Stimulated activated CD4-positive, alpha-beta T cell treated with anti-CD3 and anti-CD28 coated beads, TNF-alpha, amount 100 ng/mL, for 1 hour (primary cell): ENCODE measurements at places on chromosomes 7 and 10.

DNA sequence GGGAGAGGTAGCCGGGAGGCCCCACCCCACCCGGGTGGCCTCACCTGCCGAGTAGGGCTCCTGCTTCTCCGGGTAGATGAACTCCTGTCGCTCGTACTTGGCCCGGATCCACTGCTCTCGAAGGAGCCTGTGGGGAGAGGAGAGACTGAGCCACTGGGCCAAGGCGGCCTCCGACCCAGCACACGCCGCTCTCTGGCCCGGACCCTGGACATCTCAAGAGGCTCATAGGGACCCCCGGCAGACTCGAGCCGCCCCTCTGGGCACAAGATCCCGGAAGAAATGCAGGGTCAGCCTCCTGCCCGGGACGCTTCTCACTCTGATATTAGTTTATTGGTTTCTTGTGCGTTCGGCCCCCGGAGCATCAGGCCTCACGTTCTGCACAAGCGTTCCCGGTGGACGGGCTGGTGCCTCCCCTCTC lies 34.5 kb downstream of the ADAP1 start:
- DNase-seq = no peak

- DNase-seq = no peak
Observed at GRCh38 chr7:154577141-154577873, 425.6 kb downstream of the PAXIP1 start.

GRCh38 chr7:37054624-37055241 lies 330.4 kb upstream of the AOAH start:
- DNase-seq = no peak

- no peak for DNase-seq
Observed at GRCh38 chr7:75640201-75640600, 98.5 kb downstream of the HIP1 start.

- no peak for DNase-seq
Observed at GRCh38 chr7:105621617-105622016, 40.3 kb upstream of the EFCAB10 start.

GRCh38 chr10:128043259-128044045 lies 82.8 kb downstream of the MKI67 start:
- DNase-seq = no peak

GRCh38 chr7:40219917-40220316 lies 85.1 kb downstream of the SUGCT start:
- DNase-seq = no peak

GRCh38 chr7:123303926-123304325 lies 104.2 kb upstream of the SLC13A1 start:
- DNase-seq = no peak

DNA sequence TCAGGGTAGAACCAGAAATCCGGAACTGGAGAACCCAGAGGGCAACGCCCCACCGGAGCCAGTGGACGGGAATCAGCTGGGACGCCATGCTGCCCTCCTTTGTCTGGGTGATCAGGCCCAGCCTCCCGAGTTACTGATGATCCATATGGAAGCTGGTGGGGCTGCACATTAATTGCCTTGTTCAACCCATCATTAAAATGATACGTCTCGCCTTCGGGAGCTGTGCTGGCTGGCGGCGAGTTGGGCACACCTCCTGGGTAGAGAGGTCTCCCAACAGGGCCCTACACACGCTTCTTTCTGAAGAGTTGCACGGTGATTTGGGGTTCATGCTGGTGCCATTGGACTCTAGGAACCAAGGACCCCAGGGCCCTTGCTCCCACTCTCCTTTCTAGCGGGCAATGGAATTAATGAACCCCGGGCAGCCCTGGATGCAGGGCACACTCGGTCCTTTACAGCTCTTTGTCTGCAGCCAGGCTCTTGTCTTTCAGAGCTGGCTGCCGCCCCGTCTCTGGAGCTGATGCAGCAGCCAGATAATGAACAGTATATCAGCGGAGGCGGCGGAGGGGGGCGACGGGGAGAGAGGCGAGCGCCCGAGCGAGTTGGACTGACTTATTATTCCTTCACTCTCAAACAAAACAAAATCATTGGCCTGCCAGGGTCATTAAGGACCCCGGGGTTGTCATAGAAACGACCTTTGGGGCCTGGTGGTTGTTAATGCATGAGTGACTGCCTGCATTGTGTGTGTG lies 412.2 kb upstream of the ZMIZ1 start:
- no peak for DNase-seq

DNA sequence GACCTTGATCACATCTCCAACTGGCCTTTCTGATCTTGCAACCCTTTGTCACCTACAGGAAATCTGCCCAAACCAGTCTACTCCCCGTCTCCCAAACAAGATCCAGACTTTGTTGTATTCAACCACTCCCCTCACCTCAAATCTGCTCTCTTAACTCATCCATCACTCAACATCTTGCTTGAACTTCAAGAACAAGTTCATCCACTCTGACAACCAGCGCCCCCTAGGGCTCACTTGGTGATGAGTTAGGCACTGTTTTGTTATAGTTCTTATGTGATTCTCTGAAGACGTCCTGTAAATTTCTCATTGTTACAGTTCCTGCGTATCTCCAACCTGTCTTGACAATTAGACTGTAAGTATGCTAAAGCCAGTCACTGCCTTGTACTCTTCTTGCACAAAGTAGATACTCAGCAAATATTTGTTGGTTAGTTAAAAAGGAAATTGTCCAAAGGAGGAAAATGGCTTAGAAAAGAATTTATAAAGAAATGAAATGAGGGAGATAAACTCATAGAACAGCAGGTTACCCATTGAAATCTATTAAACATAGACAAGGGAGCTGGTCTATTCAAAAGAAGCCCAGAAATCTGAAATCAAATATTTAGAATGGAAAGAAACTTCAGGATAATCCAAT lies 5.3 kb downstream of the FRMD4A start:
- no peak for DNase-seq

DNA sequence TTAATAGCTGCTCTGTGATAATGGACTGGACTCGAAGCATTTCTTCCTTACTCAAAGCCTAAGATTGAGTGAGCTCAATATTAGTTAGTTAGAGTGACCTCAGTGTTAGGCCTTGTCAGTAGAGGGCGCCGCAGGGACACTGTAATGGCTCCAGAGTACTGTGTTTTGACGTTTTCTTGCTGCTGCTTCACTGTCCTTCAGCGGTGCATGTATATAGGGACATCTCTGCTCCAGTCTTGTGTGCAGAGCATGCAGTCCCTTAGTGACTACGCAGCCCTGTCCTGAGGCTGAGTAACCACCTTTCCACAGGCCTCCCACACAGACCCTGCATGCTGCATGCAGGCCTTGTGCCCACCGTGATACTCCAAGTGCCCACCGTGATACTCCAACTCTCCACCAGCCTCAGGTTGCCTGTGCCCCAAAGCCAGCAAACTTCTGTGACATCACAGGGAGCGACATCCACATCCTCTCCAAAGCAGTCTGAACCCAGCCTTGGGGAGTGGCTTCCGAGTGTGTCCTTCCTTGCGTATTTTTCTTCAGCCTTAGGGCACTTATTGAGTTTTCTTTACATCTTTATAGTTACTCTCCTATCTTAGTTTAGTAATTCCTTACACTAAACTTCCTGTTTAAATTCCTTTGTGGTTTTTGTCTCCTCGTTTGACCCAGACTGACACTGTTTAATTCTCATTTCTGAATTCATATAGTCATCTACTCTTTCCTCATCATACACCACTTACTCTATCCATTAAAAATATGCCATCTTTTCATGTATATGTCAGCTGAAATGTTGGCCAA lies 118.2 kb downstream of the JAZF1 start:
- DNase-seq = peak; percentile 30

DNA sequence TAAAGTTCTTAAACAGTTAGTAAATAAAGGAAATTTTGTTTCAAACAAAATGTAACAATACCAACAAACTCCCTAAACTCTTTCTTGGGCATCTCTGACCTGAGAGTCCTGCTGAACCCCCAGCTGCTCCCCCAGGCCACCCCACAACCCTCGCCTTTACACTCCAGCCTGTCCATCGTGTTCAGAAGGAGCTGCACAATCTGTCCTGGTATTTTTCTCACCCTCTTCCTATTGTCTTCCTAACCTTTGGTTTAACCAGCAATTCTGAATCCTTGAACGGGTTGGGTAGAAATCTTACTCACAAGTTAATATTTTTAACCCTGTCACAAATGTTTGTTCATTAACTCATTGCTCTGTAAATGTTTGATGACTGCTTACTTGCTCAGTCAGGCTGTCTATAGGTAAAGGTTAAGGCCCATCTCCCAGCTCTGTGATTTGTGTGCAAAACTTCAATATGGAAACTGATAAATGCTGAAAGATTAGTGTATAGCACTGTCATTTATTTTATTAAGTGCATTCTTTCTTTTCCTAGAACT lies 16.8 kb downstream of the SFRP4 start:
- no peak for DNase-seq

DNA sequence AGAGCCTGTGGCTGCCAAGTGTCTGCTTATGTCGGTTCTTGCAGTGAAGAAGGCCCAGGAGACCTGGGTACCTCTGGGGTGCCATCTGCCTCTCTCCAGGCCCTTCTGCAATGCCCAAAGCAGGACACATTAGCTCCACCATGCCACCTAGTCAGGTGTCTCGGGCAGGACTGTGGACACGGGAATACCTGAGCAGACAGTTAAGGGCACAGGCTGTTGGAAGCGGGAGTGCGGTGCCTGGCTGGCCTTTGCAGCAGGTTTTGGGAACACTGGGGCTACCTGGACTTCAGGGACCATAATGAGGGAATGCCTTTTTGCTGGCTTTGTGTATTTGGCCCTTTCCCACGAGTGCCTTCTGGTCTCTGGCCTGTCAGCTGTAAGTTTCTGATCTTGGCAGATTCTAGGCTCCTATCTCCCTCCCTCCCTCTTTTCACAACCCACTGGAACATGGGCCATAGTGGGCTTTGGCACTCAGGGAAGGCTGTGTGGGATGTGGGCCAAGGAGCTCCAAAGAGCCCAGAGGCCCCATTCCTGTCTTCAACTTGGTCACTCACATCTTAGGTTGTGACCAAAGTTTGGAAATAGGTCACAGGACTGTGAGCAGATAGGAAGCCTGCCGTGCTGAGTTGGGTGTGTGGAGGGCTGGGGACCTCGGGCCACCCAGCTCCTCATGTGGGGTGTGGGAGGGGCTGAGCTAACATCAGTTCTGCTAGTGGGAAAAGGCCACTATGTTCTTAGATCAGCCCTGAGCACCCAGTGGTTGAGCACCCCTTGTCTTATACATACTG lies 41.5 kb upstream of the CXCL12 start:
- no peak for DNase-seq

DNA sequence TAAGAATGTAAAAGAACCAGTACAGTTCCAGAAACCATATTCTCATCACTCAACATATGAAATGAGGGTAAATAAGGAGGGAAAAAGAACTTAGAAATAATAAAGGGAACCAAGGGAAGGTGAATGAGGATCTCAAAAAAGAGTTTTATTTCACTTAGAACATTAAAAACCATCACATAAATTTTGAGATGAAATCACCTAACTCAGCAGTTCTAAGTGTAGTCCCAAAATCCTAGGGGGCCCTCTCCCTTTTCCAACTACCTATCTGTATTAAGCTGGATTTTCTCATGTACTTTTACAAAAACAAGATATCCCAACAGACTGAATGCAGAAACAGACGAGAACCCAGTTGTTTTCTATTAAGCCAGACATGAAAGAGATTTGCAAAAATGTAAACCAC lies 3.2 kb downstream of the ZCWPW1 start:
- DNase-seq = no peak

- DNase-seq = no peak
Observed at GRCh38 chr7:155237297-155237696, 60.4 kb upstream of the INSIG1 start.

DNA sequence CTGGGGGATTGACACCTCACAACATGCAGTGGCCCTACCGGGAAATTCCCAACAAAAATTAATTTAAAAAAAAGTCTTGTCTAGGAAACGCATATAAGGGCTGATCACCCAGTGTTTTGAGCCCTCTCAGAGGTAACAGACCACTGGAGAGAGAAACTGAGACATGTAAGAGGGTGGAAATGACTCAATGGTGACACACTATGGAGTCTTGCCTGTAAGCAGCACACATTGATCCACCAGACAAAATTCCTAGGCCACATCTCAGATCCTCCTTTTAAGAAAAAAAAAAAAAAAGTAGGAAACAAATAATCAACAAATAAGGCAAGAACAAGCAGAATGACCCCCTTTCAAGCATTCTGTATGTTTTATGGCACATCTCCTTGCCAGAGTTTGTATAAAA lies 296.2 kb downstream of the MAGI2 start:
- no peak for DNase-seq

DNA sequence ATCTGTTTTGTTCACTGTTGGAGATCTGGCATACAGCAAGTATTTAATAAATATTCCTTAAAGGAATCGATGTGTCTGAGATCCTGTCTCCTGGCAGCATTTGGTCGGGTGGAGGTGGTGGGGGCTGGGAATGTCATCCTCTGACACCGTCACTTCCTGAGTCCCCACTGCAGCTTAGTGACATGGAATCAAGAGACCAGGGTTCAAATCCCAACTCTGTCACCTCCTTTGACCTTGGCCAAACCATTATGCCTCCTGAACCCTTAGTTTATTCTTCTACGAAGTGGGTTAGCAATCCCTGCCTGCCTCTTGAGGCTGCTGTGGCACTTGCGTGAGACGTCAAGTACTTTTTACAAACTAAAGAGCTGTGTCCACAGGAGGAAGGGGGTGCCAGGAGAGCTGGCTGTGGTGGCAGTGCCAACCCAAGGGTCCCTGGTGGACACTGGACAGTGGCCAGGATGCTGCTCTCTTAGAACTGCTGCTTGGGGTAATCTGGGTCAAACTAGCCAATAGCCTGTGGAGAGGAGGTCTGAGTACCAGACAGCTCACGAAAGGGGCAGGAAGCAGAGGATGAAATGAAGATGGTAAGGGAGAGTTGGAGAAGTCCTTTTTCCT lies 8.0 kb upstream of the ZMIZ1 start:
- DNase-seq = no peak

DNA sequence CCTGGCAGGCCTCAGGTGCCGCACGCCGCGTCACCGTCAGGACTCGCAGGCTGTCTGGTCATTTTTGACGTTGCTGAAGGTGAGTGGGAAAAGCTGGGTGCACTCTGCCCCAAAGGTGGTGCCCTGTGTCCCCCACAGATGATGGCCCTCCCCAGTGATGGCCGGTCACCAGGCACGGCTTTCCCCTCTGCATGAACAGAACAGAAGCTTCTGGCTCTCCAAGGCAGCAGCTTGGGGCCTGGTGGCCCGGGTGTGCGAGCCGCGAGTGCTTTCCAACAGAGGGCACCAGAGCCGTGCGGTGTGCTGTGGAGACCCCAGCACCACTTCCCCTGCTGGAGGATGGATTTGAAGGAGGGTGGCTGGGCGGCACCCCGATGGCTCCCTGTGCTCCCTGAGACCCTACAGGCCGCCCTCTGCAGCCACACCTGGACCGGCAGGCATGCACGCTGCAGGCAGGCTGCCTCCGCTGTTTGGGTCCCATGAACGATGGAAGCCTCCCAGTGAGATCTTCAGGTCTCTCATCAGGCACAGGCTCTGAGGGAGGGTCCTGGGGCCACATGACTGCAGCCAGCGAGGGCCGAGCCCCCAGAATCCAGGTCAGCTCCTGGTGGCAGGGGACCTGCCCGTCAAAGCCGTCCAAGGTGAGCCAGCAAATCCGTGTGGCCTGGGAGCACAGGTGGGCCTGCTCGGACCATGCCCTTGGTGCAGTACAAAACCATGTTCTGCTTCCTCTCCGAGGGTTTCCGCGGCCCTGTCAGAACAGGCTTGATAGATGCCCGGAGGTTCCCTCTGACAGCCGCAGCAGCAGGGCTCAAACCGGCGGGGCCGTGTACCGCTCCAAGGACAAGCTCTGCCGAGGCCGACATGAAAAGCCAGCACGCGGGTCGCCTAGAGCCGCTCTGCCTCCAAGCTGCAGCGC lies 195.4 kb downstream of the EBF3 start:
- DNase-seq = no peak

GRCh38 chr7:92133133-92133736 lies 1.0 kb downstream of the CYP51A1 start:
- DNase-seq = no peak
